ENCODE measurements at places on chromosomes 6 and 20. TPM values are rescaled to one million over a fixed set of nuclear protein-coding genes. Genes with fewer than 3 reads are reported as not detected.

DNA sequence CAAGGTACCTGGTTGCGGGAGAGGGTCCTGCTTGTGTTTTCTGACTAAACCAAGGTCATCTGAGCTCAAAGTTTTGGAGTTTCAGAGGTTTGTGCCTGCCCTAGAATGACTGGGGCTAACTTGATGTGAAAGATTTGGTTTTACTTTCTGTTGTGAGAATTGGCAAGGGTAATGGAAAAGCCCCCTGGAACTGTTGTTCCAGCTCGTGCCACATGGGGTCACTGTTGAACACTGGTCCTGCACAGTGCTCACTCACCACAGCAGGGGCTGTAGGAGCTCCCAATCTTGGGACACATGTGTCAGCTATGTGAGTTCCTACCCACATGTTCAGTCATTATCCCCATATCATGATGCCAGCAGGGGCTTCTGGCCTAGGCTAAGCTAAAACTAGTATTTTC, 6.5 kb downstream of the TGM6 start:
- DNase-seq: no peak

DNA sequence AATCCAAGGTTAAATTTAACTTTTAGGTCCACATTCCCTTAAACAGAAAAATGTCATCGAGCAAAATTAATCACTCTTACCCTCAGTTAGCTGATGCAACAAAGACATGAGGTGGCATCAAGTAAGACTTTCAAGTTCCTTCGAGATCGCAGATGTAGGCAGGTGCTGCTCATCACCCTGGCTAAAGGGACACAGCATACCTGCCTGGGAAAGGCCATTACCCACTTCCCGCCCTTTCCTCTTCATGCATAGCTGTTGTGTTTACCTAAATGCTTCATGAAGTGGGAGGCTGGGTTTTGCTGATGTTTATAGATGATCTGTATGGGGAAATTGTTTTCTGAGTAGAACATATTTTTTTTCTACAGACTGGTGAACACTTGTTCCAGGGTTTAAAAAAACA, 67.7 kb downstream of the GFRA4 start:
- DNase-seq: no peak

DNA sequence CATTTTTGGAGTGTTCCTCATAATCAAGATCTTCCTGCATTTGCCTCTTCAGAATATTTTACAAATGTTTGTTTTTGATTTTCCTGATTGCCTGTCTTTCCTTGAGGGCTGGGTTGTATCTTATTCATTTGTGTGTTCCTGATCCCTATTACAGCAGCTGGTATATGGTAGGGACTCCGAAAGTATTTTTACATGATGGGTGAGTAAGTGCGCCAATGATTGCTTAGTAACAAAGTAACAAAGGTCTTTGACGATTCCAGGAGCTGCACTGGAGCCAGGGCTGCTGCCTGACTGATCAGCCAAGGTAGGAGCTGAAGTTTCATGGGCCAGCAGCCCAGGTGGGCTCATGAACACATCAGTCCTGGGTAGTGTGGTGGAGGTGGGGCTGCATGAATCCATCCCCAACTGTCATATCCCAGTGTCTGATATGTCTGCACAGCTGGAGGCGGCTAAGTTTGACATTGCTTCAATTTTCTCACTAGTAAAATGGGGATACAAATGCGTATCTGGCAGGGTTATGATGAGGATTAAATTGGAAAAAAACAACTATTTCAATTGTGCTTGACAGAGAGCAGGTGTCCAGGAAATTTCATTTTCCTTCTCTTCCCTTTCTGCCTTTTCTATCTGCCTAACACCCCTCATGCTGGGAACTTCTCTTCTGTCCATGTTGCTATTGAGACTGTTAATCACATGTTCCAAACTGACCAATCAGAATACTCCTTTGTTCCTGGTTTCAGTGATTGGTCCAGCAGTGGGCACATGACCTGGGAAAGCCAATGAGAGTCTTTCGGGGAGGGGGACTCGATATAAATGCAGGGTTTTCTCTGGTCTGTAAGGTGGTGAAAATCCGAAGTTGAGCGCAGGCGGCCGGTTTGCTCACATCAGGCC, 90.7 kb downstream of the CDH26 start:
- no peak for DNase-seq

GRCh38 chr20:47676912-47677634, 108.2 kb downstream of the SULF2 start:
- DNase-seq: no peak

DNA sequence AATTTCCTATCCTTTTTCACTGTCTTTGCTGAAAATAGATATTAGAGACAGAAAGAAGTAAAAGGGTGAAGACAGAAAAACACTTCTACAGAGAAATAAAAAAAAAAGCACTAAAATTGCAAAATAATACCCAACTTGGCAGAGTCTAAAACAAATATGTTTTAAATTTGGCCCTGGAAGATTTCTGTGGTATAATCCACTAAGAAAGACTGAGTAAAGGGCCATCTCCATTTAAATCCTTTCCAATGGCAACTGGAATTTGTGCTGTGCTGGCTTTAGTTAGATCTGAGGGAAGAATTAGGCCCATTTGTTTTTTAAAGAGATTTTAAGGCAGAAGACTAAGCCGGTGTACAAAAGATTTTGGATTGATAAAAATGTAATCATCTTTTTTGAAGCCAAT, 321.2 kb downstream of the GJA1 start:
- DNase-seq: no peak

- DNase-seq: no peak
These were observed 71.5 kb downstream of the SOX4 start for GRCh38 chr6:21665110-21665391.

DNA sequence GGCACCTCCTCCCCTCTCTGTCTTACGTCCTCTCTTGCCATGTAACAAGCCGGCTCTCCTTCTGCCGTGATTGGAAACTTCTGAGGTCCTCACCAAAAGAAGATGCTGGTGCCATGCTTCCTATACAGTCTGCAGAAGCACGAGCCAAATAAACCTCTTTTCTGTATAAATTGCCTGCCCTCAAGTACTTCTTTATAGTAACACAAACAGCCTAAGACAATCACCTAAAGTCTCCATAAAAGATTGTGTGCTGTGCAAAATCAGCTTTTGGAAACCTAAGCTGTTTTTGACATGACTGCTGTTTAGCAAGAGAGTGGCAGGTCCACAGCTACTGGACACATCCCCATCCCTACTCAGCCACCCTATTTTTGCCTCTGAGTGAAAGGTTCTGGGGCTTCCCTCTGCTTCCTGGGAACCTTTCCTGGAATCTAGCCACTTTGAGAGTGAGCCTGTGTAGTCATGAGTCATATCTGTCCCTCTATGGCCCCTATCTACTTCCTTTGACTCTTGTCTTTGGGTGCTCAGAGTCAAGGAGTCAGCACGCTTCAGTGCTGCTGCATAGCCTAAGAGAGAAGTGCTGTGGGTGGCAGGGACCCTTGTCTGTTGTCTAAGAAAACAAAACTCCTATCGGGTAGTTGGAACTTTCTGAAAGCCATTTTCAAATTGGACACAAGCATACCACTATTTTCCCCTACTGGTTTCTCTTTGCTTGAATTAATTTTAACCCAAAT, 110.0 kb downstream of the PPP1R14C start:
- no peak for DNase-seq

- DNase-seq: no peak
These were observed 22.2 kb downstream of the PSMG4 start for GRCh38 chr6:3280866-3281465.

GRCh38 chr20:45037635-45038034, 63.3 kb downstream of the KCNS1 start:
- DNase-seq: no peak

DNA sequence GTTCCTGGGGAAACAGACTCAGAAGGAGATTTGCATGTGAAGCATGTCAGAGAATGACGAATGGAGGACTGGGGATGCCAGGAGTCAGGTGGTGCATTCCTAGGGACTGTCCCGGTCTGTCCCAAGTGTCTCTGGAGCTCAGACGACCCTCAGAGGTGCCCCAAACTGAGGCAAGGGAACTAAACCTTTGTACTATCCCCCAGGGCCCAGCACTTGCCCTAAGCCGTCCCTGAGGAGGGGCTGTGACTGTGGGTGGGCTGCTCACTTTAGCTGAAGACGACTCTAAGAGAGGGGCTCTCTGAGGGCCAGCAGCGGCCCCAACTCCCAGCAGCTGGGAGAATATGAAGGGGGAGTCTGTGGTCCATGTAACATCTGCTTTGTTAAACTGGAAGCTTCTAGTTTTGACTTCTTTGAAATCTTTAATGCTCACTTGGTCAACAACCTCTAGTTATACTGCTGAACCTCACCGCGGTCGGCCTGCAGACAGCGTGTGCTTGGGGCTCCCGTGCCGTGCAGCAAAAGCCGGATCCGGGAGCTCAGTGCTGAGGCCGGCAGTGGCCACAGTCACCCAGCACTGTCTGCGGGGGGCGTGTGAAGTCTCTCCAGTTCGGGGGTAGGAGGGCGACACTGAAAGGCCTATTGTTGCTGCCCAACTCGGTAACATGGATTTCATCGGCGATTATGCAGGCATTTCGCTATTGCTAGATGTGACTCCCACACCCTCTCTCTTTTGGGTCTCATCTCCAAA, 34.2 kb downstream of the TUBB2B start:
- DNase-seq: no peak

DNA sequence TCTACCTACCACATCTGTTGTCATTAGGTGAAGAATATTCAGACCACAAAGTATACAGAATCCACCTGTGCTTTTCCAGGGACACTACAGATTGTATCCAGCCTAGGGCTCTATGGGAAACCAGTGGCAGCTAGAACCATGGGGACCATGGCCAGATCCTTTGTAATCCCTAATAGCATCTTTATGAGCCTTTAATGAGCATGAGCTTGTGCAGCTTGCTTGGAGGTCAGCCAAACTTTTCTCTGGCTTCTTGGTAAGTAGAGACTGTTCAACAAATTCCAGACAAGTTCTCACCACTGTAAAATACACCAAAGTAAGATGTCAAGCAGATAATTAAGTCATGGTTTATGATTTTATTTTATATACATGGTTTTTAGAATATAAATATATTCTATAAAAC, 301.6 kb upstream of the ADGRB3 start:
- no peak for DNase-seq

DNA sequence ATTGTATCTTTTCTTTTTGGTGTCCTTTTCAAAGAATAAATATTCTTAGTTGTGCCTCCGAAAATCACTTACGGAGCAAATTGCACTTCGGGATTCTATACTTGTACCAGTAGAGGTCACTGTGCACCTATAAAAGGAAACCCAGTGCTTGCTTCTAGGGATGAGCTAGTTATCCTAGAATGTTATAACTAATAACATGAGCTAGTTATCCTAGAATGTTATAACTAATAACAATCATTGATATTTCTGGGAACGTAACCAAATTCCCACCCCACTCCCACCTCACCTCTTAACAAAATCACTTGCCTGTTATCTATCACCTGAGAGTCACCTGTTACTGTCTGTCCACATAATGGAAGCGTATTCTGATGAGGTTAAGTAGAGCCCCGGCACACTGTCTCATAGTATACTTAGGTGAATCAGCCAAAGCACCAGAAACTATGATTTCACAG, 126.9 kb upstream of the TIAM2 start:
- DNase-seq: no peak

DNA sequence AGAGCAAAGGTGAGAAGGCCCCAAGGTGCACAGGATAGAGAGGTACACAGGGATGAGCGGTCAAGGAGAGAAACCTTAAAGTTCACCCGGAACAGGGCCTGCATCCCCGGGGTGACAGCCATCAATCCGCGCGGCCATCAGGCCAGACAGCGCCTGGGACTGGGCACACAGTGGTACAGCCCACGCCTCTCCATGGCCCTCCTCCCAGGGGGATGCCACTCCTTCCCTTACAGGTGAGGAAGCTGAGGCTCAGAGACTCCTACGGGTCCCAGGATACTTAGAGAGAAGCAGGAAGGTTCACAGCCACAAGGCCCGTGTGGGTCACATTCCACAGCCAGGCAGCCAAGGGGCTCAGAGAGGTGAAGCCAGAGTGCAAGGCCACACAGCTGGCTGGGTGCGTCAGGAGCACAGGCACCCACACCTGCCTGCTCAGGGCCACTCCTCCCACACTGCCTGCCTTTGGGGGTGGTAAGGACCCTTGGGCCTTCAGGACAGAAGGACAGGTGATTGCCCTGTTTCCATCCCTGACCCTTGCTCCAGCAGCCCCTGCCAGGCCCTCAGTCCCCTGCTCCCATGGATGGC, 14.7 kb downstream of the FRMD1 start:
- DNase-seq: no peak

DNA sequence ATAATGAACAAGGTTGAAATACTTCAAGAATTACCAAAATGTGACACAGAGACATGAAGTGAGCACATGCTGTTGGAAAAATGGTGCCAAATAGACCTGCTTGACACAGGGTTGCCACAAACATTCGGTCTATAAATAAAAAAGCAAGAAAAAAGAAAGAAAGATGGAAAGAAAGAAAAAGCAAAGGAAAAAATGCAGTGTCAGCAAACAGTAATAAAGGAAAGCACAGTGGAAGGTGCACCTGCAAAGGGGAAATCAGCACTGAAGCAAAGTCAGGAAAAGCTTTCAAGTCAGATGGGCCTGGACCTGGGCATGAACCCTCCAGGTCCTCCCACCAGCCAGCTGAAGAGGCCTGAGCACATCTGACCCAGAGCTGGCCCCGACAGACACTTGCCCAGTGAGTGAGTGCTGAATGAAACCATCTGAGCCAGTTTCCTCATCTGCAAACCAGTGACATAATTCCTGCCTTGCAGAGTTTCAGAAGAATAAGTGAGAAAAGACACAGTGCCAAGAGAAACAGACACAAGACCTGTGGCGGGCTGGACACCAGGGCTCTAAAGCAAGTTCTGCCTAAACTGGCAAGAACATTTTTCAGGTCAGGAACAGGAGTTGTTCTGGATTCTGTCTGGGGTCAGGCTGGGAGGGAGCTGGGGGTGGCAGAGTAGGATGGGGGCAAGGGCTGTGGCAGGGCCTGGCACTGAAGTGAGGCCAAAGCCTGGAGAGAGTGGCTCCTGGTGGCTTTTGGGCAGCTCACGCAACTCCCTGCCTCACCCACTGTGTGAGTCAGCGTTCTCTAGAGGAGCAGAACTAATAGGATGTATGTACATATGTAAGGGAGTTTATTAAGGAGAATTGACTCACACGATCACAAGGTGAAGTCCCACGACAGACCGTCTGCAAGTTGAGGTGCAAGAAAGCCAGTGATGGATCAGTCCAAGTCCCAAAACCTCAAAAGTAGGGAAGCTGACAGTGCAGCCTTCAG, 23.9 kb upstream of the MICB start:
- no peak for DNase-seq

DNA sequence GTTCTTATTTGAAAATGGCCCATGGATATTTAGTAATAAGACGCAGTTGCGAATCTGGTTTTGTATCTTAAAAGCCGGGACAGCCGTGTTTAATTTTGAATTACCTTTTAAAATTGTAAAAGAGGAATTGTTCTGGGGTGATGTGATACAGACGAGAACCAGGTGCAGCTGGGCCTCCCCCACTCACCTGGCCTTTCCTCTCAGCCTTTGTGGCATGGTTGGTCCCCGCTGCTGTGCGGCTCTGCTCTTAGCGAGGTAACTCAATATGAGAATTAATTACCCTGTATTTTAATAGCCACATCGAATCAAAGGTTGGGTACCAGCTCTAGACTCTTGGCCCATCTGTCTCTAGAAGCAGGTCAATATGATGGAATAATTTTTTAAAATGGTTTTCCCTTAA, 56.5 kb upstream of the DACT2 start:
- DNase-seq: no peak

The L3MBTL1 gene
- 23.2 TPM for total RNA-seq

The PBOV1 gene
- not detected for total RNA-seq

The GPX5 gene
- not detected for total RNA-seq

The HMGN4 gene
- total RNA-seq: 55.8 TPM

The RAMACL gene
- total RNA-seq: 1.1 TPM

The FUCA2 gene
- 62.7 TPM for total RNA-seq

The HCK gene
- total RNA-seq: 11.7 TPM

The DOK5 gene
- total RNA-seq: 15.5 TPM

The BHLHE23 gene
- not detected for total RNA-seq

The NOL7 gene
- total RNA-seq: 54.5 TPM

The KCNB1 gene
- 7.1 TPM for total RNA-seq
